Stimulated activated CD4-positive, alpha-beta T cell treated with anti-CD3 and anti-CD28 coated beads, Interleukin-1b, Interleukin-23, amount 100 ng/mL, for 4 hours (primary cell): ENCODE measurements at places on chromosomes 3 and 15.

- no peak for DNase-seq
These were observed 67.1 kb downstream of the CEMIP start for GRCh38 chr15:80846031-80846815.

DNA sequence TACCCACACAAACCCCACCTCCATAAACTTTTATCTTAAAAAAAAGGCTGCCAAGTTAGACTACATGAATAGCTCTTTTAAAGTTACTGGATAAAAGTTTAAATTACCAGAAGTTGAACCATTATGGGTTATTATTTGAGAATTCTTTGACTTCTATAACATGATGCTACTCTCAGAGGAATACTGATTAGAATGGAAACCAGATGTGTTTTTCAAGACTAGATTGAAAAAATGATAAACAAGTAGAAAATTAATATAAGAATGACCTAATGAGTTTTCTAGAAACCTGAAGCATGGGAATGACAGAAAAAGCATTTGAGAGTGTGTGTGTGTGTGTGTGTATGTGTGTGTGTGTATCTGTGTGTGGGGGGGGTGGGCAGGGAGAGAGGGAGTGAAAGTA lies 12.4 kb upstream of the FGF7 start:
- no peak for DNase-seq

DNA sequence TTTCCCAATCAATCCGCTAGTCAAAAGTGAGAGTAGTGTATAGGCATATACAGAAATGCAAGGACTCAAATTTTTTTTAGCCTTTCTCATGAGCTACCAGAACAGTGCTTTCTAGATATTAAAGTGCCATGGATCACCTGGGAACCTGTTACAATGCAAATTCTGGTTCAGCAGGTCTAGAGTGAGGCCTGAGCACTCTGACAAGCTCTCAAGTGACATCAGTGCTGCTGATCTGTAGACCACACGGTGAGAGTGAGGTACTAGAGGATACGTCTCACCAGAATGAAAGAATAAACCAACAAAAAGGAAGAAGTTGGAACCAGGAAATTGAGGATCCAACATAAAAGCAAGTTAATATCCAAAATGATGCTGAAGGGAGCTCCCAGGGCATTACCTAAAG lies 16.0 kb upstream of the PLA2G4D start:
- DNase-seq, result no peak

GRCh38 chr3:71054312-71054711 lies 529.2 kb downstream of the FOXP1 start:
- no peak for DNase-seq

DNA sequence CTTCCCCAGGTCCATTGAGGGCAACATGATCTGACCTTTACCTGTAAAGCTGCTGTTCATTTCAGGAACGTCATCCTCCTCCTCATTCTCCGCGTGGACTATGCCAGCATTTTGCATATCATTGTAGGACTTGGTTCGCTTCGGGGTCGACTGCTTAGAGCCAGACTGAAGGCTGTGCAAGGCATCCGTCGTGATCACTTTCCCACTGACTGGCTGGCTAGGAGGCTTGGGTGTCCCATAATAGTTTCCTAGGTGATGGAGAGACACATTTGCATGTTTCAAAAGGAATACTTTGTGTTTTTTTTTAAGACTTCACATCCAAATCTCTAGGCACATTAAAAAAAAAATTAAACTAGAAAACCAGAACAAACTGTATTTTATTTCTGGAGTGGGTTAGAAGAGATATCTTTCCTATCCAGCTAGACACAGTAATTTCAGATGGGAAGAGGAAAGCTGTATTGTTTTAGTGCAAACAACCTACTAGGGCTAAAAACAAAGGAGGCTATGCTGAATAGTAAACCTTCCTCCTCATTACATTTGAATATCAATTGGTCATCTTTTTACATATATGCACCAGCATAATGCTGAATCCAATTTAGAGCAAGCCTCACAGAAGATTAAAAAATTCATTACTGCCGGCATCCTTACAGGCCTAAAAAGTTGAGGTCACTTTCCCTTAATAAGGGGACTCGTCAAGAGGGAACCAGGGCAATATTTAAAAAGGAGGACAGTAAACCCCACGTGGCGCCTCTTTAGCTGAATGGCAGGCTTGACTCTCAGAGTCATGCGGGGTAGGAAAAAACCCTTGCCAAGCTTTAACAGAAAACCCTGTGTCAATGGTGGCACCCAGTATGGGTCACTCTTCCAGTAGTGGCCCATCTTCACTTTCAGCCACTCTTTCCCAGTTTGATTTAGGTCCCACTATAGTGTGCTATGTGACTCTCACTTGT lies 559.9 kb downstream of the MAGI1 start:
- no peak for DNase-seq

- DNase-seq, result no peak
These were observed 99.6 kb downstream of the FNDC3B start for GRCh38 chr3:172138792-172139507.

DNA sequence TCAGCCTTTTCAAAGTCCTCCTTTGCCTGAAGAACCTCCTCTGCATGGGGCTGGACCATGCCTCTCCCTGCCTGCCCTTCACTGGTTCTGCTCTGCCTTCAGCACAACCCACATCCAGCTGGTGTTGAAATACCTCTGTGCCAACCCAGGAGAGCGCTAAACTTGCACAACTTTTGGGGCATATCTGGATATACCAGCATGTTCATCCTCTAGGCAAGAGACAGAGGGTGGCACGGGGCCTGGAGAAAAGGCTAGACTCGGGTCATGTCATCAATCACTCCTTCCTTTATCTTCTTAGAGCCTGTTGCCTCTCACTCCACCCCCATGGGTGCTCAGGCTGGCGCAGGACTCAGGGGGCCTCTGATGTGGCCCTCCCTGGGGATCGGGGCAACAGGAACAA lies 4.8 kb downstream of the SEMA4B start:
- no peak for DNase-seq

GRCh38 chr15:64637412-64637811 lies 138.0 kb downstream of the RBPMS2 start:
- DNase-seq, result no peak

DNA sequence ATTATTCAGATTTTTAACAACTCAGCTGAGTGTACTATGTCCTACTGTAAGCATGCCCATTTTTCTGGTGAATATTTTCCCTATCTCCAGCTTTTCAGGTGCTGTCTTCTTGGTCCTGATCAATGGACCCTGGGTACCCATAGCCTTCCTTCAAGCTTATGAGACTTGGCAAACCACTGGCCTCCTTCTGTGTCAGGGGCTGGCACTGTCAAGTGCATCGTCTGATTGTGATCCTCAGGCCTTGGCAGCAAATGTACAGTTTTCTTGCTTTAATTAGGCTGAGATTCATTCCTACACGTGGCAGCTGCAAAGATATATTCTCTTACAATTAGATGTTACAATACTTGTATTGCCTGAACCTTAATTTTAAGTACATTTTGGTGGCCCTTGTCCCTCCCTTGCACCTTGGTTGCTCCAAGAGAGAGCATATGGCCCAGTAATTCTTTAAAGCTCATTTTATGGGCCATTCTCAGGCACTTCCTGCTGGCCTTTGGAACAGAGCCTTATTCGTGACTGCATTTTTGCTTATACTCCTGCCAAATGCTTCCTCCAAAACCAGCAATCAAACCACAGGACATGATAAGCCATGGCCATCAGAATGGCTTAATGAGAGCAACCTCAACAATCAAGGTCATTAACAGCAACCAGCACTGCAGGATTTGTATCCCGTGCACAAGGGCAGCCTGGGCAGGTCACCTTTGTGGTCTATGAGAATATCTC lies 179.9 kb downstream of the CNTN6 start:
- no peak for DNase-seq

DNA sequence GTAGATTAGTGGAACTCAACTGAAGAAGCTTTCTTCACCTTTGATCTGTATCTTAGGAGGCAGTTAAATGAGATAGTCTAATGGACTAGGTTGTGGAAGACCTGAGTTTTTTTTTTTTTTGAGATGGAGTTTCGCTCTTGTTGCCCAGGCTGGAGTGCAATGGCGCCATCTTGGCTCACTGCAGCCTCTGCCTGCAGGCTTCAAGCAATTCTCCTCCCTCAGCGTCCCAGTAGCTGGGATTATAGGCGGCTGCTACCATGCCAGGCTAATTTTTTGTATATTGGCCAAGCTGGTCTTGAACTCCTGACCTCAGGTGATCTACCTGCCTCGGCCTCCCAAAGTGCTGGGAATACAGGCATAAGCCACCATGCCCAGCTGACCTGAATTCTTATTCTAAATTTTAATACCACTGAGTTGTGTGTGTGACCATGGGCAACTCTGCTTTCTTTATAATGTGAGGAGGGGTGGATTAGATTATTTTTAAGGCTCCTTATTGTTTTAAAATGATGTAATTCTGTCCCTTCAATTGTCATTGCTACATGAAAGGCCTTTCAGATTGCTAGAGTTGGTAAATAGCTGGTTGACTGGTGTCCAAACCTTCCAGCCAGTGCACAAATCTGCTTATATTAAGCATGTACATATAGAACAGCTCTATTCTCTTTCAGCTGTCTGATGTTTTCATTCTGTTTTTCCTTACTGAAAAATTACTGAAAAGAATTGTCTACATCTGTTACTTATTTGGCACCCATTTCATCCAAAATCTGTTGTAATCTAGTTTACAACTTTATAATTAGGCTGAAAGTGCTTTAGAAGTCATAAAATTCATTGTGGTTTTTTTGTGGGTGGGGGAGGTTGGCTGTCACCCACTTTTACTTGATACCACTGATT lies 2.3 kb downstream of the LNP1 start:
- DNase-seq, result no peak

DNA sequence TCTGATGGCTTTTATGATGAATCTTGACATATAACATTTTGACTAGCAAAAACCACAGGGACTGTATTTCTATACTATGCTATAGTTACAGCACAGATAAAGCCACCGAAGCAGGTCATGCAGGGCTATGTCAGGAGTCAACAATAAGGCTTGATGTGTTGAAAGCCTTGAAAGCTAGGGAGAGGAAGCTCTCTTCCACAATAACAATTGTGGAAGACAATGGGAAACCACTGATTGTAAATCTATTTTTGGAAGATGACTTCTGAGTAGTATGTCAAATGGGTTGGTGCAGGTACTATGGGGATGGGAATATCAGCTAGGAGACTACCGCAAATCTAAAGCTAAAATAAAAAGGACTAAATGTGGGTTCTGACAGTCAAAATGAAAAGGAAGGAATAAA lies 4.0 kb upstream of the AQR start:
- no peak for DNase-seq

- DNase-seq, result peak; percentile 28
These were observed 27.6 kb downstream of the TBC1D2B start for GRCh38 chr15:78049691-78050440.

- no peak for DNase-seq
These were observed 74.8 kb upstream of the PIAS1 start for GRCh38 chr15:67979281-67979680.

- DNase-seq, result no peak
These were observed 145.0 kb downstream of the NEK10 start for GRCh38 chr3:27224197-27224596.

GRCh38 chr3:13895155-13896105 lies 15.6 kb upstream of the WNT7A start:
- peak; percentile 93 for DNase-seq

- DNase-seq, result no peak
These were observed 191.6 kb downstream of the GREM1 start for GRCh38 chr15:32909431-32909830.

GRCh38 chr3:169171739-169172138 lies 491.8 kb downstream of the MECOM start:
- no peak for DNase-seq

- no peak for DNase-seq
These were observed 241.7 kb upstream of the HES1 start for GRCh38 chr3:193894121-193894863.

- DNase-seq, result no peak
These were observed 59.5 kb upstream of the DCLK3 start for GRCh38 chr3:36823806-36824205.

DNA sequence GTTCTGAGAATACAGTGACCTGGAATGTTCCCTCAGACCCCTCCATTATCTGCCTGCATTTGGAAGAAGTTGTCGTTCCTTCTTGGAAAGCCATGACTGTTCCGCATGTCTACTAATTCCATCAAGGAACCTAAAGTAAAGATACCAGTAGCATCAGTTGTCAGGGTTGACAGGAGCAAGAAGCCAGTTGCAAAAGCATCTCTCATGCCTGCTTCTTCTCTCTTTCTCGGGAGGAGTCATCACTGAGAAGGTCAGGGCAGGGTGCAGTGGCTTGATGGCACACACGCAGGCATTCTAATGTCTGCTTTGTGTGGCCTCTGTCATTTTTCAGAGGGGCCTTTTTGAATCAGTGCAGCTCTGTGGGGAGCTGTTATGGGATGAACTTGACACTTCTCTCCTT lies 276.6 kb upstream of the TPM1 start:
- DNase-seq, result no peak

- no peak for DNase-seq
These were observed 8.3 kb downstream of the POLG start for GRCh38 chr15:89326316-89326715.

- no peak for DNase-seq
These were observed 247.4 kb upstream of the TPM1 start for GRCh38 chr15:62795171-62795570.

GRCh38 chr3:118793176-118793575 lies 241.5 kb downstream of the IGSF11 start:
- no peak for DNase-seq

DNA sequence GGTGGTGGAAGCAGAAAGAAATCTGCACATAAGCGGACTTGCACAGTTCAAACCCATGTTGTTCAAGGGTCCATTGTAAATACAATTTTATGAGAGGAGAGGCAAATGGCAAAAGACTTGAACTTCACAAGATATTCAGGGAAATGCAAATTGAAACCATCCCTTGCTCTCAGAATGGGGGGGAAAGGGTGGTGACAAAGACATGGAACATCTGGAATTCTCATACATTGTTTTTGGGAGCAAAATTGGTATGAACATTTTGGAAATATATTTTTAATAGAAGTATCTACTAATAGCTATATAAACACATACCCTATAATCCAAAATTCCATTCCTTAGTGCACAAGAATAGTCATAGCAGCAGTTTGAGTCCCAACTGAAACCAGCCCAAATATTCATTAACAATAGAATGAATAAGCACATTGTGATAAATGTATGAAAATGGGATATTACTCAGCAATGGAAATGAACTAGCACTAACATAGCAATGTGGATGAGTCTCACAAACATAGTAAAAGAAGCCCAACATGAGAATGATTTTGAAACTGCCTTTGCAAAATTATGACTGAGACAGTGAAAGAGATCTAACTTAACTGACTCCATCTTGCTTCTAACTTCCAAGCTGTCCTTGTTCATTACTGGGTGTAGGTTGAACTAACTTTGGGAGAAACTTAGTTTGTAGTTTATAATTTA lies 77.2 kb downstream of the CD200R1L start:
- no peak for DNase-seq

DNA sequence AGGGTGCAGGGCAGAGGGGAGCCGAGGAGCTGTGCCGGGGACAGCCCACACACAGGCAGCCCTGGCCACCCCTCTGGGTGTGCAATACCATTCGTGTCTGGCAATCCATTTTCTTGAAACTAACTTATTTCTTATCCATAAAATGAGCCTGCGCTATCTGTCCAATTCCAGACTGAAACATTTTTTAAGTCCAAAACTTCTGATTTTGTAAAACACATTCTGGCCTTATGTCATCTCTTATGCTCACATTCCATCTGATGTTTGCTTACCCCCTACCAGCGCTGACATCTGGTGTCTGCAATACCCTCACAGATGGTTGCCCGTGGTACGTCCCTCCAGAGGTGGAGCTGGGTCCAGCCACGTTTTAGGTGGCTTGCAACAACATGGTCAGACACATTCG lies 31.8 kb downstream of the PCSK6 start:
- DNase-seq, result no peak

- DNase-seq, result no peak
These were observed 158.2 kb downstream of the P3H2 start for GRCh38 chr3:189962466-189962865.

GRCh38 chr15:86854176-86854575 lies 774.5 kb downstream of the AGBL1 start:
- DNase-seq, result no peak
